Trophoblast cell (in vitro differentiated cells and primary cell): ENCODE measurements at places on chromosomes 7 and 10.

GRCh38 chr10:72893136-72893798, at the start of gene OIT3:
Gene OIT3 (plus strand): TSS chr10:72893739. CDS start chr10:72893799, 60 bp downstream.
- DNase-seq: no peak

GRCh38 chr7:42522227-42522991, 285.4 kb upstream of the GLI3 start:
- DNase-seq: no peak

- DNase-seq: no peak
Observed at GRCh38 chr7:25586513-25586912, 358.2 kb upstream of the NPVF start.

DNA sequence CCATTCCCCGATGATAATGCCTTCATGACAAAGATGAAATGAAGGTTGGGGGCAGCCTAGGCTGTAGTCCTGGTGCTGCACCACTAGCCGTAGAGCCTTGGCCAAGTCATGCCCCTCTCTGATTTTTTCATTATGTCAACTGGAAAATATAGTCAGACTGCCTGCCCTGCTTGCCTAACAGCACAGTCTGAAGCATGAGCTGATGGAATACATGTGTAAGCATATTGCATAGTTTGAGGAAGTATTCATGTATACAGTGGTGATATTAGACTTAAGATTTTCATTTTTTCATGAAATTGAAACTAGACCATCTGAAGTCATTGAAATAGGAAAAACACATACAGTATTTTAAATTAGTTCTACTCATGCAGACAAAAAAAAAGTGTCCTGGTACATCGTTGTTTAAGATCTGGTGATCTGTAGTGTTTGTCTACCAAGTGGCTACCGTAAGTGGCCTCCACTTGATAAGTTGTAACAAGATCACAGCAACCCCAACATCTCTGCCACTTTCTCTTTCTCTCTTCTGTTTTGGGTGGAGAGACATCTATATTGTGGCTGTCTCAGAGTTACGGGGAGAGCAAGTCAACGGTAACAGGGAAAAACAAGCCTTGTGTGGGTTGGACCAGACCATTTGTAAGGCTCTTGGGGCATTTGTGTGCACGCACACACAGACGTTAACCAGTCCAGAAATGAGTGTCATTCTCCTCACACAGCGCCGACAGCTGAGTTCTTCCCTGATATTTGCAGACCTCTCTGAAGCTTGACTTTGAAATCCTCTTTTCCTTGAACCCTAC, 716.6 kb upstream of the GALNT17 start:
- no peak for DNase-seq

DNA sequence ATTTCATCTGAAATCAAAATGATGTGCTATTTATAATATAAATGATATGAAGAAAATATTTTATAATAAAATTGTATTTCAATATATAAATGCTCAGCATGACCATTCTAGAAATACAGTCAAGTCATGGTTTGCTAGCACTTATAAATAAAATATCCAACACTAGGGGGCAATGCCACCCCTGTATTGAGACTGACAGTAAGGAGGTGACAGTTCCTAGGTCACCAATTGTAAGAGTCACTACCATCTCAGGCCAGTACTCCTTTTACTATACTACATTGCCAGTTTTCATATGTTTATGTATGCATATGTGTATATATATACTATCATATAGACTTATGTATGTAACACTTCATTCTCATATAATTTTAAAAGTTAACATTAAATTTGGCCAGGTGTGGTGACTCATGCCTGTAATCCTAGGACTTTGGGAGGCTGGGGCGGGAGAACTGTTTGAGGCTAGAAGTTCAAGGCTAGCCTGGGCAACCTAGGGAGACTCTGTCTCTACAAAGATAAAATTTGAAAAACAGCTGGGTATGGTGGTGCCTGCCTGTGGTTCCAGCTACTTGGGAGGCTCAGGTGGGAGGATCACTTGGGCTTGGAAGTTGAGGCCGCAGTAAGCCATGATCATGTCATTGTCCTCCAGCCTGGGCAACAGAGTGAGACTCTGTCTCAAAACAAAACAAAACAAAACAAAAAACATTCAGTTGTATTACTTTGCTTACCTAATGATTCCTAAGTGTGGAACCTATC, 2.4 kb upstream of the CNOT4 start:
- DNase-seq: peak; percentile 76

- peak; percentile 96 for DNase-seq
Observed at GRCh38 chr7:21617916-21618390, 75.1 kb downstream of the DNAH11 start.

DNA sequence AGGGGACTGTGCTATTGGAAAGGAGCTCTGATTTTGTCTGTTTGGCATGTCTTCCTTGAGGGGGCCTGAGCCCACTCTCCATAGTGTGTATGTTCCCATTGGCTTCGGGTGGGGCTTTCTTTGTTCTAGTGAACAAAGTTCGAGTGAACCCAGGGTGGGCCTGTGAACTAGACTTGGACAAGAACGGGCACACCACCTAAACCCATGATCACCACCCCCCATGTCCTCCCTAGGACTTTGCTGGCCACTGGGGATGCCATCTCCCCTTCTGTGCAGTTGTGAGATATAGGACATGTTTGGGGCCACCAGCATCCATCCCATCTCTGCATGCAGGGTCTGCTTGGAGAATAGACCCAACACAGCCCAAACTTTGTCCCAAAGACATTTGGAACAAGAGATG, 195.5 kb upstream of the LYZL2 start:
- no peak for DNase-seq

DNA sequence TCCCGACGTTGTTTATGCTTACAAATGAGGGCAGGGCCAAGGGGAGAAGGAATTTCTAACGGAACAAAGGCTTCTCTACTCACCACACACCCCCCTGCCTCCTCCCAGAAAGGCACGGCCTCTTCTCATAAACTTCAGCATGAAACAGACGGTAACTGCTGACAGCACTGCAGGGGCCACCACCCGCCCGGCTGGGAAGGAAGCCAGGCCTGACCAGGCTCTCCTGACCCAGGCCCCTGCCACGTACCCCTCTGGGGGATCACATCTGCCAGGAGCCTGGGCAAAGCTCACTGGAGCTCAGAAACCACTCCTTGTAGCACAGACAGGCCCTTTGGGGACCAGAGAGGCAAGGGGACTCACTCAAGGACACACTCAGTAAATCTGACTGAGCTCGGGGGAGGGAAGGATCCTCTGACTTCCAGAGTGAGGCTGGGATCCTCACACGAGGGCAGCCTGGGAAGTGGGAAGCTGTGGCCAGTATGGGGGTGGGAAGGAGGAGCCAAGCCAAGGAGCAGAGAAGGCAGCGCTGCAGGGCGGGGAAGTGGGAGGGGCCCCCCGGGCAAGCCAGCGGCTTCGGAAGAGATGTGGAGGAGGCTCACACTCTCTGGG, 46.1 kb downstream of the ZCCHC24 start:
- no peak for DNase-seq

DNA sequence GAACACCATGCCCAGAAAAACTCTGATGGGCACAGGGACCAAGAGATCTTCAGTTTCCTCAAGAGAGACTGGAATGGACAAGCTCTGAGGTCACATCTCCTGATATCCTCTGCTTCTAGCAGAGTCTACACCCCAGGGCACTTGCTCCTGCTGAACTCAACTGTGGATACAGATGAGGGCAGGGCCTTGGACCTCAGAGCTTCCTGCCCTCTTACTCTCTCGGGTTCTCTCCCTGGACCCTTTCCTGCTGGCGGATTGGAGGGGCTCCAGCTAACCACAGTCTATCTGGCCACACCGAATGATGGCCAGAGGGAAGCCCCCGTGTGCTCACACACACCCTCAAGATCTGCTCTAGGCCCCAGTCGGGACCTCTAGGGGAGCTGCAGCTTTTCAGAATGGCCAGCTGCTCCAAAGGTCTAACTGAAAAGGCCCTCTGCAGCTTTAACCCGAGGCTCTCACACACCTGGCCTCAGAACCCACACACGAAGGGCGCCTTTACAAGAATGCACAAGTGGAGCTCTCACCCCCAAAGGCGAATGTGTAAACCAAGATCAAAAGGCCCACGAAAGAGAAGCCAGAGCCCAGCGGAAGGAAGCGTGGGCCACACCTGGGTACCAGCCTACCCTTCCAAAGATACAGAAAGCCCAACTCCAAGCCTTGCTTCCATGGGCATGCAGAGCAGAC, 65.5 kb downstream of the FAM53B start:
- no peak for DNase-seq

GRCh38 chr10:34816501-34817002, 1.5 kb upstream of the PARD3 start:
- DNase-seq: peak; percentile 52

DNA sequence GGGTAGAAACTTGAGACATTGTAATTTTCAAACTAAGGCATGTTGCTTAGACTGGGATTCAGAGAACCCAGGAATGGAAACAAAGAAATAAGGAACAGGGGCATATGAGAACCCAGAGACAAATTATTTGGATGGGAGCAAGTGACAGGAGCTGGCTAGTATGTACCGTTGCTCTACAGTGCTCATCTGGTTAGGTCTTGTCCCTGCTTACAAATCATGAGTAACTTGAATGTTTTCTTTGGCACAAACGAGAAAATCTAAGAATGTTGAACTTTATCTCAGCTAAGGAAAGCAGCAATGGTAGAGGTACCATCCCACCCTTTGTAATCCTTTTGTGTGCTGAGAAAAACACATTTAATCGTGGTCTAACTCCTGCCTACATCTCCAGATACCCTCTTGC, 116.0 kb upstream of the IMMP2L start:
- DNase-seq: no peak

DNA sequence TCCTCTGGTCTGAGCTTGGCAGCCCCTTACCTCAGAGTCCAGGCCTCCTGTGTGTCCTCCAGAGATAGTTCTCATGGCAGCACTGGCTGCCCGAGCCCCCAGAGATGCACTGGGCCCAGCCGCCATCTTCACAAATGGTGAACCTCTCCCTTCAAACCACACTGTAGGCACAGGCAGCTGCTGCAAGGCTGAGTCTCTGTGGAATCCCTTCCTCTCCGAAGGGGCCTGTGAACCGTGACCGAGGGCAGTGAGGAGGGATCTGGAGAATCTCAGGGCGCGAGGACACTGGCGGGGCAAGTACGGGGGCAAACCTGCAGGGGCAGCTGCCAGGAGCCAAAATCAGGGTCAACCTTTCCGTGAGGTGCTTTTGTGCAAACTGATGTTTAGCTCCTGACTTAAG, 69.5 kb upstream of the CFAP46 start:
- DNase-seq: no peak

- peak; percentile 48 for DNase-seq
Observed at GRCh38 chr10:3495281-3495680, 289.7 kb downstream of the KLF6 start.

DNA sequence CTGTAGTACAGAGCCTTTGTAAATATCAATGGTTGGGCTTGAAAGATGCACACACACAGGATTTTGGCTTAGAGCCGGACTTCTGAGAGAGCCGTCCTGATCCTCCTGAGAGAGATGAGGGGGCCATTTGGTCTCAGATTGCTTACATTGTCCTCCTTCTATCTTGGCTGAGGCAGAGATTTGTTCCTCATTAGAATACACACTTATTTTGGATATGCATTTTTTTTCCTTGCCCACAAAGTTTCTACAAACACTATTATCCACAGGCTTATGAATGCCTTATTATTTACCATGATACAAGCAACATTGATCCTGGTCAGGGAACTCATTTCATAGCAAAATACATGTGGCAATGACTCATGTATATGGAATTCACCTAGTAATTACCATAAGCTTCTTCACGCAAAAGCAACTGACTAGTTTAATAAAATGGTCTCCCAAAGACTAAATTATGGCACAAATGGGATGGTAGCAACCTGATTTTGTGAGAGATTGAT, 175.3 kb downstream of the MDFIC start:
- DNase-seq: peak; percentile 44

DNA sequence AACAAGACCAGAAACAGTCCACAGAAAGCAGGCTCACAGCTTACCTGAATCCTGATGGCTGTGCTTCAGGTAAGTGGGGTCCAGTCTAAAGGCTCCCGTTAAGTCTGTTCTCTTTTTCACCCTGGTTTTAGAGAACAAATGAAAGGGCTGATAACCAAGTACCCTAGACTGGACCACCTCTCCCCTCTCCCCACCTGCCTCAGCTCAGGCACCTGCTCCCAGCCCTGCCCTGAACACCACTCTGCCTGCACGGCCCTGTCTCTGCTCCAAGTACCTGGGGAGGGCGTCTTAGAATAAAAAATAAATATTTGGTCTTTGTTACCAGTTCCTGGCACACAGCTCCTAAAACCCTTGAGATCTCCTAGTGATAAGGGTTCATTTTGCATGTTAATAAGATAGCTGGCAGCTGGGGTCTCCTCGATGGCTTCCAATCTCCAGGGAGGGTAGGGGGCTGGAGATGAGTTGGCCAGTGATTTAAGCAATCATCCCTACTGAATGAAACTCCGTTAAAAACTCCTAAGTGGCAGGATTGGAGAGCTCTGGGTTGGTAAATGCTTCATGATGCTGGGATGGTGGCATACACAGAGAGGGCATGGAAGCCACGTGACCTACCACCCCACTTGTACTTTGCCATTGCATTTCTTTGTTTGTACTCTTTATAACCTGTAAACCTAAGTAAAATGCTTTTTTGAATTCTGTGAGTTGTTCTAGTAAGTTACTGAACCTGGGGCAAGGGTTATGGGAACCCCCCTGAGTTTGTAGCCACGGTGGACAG, 29.8 kb upstream of the FIGNL1 start:
- no peak for DNase-seq

DNA sequence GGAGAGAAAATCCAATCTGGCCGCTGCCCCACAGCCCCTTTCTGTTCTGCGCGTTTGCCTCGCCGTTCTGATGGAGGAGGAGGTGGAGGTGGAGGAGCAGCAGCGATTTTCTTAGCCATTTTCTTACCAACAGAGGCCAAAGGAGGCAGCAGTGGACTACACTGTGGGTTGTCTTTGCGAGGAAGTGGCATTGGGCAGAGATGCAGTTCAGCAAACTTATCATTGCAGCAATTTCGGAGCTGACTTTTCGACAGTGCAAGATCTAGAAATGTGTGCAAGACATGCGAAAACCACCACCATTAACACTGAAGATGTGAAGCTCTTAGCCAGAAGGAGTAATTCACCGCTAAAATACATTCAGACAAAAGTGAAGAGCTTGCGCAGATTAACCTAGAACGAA, 1.9 kb upstream of the ARL4A start:
- peak; percentile 75 for DNase-seq

DNA sequence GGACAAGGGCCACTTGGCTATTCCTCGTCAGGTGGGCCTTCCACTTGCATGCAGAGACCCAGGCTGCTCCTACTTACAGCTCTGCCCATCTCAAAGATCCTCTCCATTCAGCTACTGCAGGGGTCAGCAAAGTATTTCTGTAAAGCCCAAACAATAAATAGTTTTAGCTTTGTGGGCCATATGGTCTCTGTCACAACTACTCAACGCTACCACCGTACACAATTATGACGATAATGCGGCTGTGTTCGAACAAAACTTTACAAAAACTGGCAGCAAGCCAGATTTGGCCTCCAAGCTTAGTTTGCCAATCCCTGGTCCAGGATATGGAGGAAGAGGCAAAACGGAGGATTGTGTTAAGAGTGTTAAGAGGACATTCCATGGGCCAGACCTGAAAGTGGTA, 12.8 kb downstream of the RAB11FIP2 start:
- no peak for DNase-seq

- DNase-seq: no peak
Observed at GRCh38 chr7:49771427-49772176, 1.8 kb upstream of the VWC2 start.

- DNase-seq: no peak
Observed at GRCh38 chr10:101130984-101131961, at the start of gene TLX1. Gene TLX1 (plus strand): TSS chr10:101131300. CDS start chr10:101131542, 242 bp downstream.

- DNase-seq: no peak
Observed at GRCh38 chr7:46100521-46100920, 179.4 kb upstream of the IGFBP3 start.
